Stimulated activated CD4-positive, alpha-beta T cell treated with anti-CD3 and anti-CD28 coated beads, TNF-alpha, amount 100 ng/mL, for 48 hours (primary cell): ENCODE measurements at places on chromosomes 16 and 17.

DNA sequence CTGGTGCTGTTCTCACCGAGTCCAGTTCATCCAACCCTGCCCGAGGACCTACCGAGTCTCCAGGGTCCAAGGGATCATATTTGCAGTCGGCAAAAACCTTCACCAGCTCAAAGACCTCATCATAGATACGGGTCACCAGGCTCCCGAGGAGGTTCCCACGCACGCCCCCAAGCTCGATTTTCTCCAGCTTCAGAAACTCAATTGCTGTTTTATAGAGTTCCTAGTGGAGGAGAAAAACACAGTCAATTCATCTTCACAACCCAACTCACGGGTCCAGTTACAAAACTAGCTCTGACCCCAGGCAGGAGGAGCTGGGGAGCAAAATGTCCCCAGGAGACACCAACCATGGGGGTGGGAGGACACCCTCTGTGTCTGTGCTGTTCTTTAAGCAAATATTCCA is 10.2 kb downstream of the DNAH17 start:
- no peak for DNase-seq

DNA sequence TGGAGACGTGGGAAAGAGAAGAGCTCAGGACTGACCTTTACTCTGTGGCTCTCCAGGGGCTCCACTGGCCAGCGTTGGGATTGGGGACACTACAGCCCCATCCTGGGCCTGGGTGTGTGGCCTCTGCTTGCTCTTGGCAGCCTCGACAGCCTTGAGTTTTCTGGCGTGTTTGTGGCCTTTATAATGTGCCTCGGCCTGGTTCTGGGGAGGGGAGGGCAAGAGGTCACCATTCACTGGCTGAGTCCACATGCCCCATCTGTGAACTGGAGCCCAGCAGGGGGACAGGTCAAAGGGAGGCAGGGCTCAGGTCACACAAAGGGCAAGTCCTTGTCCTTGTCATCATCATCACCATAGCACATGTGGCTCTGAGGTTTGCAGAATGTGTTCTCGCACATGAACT is 11.7 kb downstream of the NKIRAS2 start:
- DNase-seq = no peak

- no peak for DNase-seq
Observed at GRCh38 chr17:48731355-48731754, 2.8 kb upstream of the HOXB13 start.

- no peak for DNase-seq
Observed at GRCh38 chr16:48681520-48681919, 71.5 kb upstream of the N4BP1 start.

DNA sequence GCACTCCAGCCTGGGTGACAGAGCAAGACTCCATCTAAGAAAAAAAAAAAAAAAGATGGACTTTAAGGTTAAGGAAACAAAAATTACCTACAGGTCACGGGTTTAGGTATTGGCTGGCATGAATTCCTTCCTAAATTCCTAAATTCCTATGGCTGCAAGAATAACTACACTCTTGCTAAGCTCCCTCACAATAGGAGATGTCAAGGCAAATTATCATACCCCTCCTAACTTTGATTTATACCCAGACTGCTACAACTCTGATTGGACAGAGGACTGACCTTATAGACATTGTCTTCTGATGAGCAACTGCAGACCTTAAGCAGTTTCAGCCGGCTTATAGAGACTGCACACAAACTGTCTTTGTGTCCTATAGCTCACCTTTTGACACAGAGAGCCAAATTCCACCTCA is 25.1 kb upstream of the TMC7 start:
- no peak for DNase-seq

DNA sequence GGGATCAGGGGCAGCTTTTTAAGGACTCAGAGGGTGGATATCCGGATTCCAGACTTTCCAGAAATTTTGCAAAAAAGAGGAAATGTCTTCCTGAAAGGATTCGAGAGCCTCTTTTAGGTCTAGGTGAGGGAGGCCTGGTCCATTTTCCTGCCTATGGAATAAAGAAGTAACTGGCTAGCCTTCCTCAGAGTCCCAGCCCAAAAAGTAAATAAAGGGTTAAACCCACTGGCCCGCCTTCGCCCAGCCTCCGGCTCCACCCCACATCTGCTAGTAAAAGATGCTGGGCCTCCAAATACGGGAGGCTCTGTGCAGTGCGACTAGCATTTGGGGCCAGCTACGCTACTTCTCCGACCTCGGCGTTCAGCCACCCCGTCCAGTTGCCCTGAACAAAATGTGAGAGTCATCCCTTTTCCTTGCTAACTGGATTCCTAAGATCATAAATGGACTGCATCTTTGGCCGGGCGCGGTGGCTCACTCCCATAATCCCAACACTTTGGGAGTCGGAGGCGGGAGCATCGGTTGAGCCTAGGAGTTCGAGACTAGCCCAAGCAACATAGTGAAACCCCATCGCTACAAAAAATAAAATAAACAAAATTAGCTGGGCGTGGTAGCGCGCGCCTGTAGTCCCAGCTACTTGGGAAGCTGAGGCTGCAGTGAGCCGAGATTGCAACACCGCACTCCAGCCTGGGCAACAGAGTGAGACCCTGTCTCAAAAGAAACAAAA is 824 bp upstream of the MPP2 start:
- DNase-seq = no peak

DNA sequence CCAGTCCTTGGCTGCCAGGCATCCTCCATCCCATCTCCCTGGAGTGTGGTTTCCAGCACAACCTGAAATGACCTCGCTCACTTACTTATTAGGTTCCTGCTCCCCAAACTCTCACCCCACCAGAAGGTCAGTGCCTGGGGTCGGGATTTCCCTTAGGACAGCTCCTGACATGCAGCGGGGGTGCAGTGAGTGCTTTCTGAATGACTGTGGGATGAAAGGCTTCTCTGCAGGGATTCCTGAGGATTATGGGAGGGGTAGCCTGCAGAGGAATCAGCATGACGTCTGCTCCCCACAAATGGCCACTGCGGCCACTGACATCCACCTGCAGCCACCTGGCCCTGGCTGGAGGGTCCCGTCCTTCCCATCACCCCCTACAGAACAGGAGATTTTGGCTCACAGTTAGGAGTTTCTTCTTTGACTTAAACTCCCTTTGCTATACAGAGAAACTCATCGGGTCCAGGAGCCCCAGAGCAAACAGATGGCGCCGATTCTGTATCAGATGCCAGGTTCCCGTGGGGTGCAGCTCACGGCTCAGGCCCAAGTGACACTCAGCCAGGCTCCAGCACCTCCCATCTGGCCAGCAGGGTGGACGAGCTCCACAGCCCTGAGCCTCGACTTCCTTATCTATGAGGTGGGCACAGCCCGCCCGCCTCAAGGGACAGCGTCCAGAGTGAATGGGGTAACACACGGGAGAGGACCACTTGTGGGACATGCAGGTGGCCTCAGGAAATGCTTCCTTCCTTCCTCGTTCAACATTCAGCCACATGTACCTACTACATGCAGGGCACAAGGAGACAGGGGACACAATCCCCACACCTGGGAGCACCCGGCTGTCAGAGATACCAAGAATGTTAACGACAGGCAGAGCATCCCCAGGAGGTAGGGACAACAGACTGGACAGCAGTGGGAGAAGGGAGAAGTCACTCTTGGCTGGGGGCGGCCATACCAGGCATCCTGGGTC is 69.8 kb downstream of the RMI2 start:
- DNase-seq = no peak

DNA sequence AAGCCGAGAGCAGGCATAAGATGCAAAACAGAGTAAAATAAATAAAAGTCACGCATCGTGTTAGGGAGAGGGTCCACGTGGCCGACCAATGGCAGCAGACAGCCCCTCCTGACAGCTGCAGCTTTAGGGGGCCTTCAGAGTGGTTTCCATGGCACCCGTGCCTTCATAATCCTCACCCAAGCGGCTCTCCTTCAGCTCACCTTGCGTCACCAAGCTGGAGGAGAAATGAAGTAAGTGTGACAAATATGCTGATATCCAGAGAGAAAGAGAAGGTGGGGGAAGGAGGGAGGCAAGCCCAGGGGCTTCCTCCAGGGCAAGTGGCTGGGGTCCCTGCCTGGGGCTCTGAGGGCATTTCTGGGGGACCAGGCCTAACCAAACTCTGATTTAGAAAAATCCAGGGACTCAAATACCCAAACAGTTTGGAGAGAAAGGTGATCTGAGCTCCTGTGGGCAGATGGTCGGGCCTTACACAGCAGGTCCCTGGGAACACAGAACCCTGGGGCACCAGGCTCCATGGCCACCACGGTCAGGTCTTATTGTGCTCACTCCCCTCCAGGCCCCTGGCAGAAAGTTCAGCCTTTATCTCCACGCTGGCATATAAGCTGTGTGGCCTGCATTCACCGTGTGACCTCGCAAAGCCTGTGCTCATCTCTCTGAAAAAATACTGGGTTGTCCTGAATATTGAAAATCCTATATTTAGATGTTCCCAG is 80.7 kb upstream of the TNRC6C start:
- no peak for DNase-seq

DNA sequence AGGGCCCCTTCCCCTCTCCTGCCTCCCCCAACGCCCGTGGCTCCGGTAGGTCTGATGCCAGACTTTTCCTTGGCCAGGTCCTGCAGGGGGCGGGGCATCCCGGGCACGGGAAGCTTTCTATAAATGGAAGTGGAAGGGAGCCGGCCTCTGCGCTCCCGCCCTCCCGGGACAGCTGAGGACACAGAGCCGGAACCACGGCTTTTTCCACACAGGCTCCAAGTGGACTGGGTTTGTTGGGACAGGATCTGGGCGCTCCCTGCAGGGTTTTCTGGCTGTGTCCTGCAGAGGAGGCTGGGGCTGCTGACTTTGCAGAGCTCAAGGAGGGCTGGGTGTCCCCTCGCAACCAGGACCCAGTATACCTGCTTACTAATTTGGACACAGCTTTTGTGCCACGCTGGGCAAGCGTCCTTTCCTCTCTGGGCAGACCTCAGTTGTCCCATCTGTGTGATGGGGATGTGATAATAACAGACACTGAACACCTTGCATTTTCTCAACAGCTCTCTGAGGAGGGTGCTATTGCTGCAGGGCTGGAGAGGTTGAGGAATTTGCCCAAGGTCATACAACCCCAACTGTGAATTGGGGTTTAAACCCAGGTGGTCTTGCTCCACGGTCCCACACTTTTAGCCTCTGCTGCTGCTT is 1.8 kb downstream of the TNS4 start:
- no peak for DNase-seq

GRCh38 chr16:88844419-88845036 is 12.2 kb downstream of the GALNS start:
- no peak for DNase-seq

DNA sequence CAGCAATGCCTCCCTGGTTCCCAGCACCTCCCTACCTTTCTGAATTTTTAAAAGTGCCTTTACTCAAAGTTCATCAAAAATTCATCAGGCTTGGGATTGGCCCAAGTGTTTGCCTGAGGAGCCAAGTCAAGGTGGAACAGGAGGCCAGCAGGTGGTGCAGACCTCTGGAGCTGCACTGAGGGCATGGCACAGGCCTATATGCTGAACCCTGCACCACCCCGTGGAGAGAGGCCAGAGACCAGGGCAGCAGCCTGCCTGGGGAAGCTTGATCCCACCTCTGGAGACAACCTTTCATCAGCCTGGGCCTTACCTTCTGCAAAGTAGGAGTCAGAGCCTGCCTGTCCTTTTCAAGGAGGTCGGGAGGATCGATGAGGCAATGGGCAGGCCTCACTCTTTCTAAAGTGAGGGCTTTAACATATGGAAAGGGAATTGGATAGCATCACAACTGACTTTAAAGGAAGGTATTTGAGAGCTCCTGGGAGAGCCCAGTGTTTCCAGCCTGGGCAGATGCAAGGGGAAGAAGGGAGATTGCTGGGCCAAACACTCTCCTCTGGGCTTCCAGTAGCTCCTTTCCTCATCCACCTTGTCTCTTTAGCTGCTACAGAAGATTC is 31.8 kb upstream of the TMEM132E start:
- DNase-seq = no peak

GRCh38 chr16:81590714-81591544 is 146.3 kb downstream of the CMIP start:
- DNase-seq = no peak

DNA sequence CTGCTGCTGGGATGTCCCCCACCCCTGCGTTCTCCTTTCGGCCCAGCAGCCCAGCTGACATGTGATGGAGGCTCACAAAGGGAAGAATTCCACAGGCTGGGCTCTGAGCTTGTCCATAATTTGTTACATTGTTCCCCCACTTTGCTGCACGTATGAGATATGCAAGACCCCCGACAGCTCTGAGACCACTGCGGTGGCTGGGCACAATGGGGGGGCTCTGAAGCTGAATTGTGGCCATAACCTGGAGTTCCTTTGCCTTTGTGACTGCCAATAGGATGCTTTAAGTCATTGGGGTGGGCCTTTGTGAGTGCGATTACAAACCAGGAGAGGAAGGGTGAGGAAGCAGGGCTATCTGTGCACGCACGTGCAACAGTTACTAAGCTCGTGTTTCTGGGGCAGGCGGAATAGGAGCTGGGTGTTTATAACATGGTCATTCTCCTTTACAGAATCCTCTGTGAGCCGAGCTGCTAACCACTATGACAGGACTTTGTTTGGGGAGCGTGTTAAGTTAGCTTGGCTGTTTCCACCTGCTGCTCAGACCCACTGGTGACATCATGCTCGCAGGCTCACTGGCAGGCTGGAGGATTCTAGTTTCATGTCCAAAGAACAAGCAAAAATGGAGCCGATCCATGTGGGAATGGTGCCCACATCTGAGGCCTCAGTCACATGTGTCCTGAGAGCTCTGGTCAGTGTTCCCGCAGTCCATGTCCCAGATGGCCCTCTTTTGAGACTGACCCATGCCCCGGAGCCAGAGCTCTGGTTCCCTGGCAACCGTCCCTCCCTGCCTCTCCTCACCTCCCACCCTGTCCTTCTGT is 208.3 kb upstream of the SALL1 start:
- no peak for DNase-seq

DNA sequence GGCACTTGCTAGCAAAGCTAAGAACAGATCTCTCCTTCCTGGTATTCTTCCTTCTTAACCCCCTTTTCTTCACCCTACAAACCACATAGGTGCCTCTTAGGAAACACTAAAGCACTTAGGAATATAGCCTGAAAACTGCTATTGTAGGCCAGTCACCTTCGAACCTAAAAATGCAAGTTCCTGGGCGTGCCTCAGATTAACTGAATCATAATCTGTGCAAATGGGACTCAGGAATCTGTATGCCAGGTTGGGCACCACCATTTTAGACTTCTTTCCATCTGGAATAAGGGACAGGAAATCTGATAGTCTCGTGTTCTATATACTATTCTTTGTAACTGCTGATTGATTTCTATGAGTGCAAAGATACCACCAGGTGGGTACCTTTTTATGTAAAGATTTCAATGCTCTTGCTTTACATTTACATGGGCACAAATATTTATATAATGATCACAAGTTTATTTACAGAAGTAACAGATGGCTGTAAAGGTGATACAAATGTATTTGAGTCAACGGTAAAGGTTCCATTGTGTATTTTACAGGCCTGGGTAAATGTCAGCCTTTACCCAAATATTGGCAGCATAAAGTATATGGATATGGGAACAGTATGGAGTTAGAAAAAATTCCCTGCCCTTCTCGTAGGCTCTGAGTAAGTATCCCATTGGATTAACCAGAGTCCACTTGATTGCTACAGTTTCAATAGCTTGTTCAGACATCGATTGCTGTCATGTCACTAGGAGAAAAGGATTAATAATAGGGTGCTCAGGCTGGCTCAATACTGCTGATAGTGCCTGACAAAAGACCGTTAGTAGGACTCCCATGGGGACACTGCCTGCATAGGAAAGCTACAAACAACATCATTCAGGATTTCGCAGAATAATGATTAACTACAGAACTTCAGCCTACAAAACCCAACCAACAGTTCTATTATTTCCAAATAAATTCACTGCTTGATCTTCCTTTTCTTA is 124.7 kb downstream of the SNX11 start:
- no peak for DNase-seq
